Spleen (tissue), 13 donors: ENCODE measurements at places on chromosomes 7 and 10.

DNA sequence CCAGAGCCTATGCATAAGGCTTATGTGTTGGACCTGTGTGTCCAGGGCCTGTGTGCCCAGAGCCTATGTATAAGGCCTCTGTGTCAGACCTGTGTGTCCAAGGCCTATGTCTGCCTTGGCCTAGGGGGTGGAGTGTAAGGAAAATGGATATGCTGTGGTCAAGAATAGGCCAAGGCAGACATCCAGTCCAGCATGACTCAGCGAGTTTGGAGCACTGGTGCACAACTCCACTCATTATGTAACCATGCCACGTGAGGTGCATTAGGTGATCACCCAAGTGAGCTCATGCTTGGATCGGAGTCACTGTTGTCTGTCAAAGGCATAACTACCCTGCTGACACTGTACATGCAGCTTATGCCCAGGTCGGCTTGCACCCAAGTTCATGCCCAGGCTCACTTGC is 238.9 kb downstream of the CACNA2D1 start:
- no peaks in the 10 kb centered on the region for H3K27me3 ChIP-seq
- H3K4me1 ChIP-seq: no peaks in the 10 kb centered on the region
- DNase-seq: no peak
- H3K36me3 ChIP-seq: no peaks in the 10 kb centered on the region

- H3K4me3 ChIP-seq: no peak overlapping the region
- H3K4me1 ChIP-seq: peaks cover 20% of the 10 kb centered on the region
- H3K27me3 ChIP-seq: no peaks in the 10 kb centered on the region
- DNase-seq: no peak
- H3K36me3 ChIP-seq: peaks cover 9% of the 10 kb centered on the region
- H3K27ac ChIP-seq: peak overlapping the region; percentile 11
These were observed 5.2 kb downstream of the IFIT5 start for GRCh38 chr10:89419548-89419947.

DNA sequence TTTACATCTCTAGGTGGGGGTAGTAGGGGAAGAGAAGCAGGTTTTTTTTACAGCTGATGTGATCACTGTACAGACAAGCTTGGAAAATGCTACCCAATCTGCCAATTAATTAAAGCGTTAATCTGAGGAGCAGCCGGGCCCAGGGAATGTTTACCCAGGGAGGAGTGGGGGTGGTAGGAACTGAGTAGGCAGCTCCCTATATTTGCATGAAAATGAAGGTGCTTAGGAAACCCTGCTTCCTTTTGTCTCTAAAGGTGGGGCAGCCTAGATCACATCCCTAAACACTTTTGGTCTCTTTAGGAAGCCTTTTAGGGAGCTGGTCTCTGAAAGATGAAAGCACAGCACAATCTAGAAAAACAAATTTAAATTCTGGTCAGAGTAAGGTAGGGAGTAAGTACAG is 53.0 kb upstream of the NFKB2 start:
- no peaks in the 10 kb centered on the region for H3K36me3 ChIP-seq
- H3K4me3 ChIP-seq: no peak overlapping the region
- no peak for DNase-seq
- H3K4me1 ChIP-seq: no peaks in the 10 kb centered on the region
- no peaks in the 10 kb centered on the region for H3K27me3 ChIP-seq

DNA sequence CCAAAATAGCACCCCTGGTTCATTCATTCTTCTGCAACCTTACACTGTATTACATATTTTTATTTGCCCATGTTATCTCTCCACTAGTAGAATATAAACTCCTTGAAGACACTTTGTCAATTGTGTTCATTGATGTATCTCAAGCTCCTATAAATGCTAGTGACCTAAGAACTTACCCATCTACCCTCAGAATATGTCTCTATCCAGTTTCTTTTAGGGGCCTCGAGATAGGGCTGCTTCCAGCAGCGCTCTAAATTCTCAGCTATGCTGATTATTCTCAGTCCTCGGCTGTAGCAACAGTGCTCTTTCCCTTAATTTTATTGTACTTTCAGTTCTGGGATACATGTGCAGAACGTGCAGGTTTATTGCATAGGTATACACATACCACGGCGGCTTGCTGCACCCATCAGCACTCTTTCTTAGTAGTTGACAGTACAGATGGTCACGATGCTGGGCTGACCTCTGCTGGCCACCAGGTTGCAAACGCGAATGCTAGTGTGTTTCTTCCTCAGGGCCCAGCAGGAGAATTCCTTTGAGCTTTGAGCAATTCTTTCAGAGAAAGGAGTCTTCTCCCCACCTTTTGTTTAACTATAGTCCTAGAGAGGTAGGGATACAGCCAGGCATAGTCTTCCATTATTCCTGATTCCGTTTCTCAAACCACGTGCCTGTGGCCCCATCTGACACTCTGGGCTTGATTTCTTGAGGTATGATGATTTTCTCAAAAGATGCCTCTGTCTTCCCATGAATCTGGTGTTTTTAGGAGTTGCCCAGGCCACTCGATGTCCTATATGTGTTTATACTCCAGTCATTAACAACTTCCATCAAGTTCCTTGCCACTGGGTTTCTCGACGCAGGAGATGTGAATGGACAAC is 49.1 kb upstream of the CDC14C start:
- H3K4me3 ChIP-seq: no peak overlapping the region
- no peak overlapping the region for H3K27ac ChIP-seq
- no peaks in the 10 kb centered on the region for H3K27me3 ChIP-seq
- H3K36me3 ChIP-seq: no peaks in the 10 kb centered on the region

DNA sequence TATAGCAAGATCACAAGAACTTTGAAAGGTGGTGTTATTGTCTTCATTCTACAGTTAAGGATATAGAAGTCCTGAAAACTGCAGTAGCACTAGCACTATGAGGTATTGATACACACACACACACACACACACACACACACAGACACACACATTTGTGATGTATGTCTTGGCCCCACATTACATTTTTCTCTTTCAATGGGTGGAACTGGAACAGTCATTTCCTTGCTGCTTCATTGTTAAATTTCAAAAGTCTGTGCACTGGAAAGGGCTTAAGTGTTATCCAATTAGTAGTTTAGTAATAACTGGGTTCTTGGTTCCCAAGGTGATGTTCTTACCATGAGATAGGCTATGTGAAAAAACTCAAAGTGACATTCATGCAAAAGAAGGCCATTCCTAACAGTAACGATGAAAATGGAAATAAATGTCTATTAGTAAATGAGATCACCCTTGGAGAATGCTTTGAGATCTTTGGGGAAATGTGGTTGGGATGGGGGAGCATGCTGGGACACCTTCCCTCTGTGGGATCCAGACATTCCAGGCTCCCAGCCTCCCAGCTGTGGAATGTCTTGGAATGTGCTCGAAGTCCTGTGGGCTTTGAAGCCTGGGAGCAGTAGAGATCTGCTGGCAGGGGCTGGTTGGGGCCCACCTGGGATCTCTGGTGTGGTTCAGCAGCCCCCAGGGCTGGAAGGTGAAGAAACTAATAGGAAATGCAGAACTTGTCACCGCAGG is 37.4 kb upstream of the CALD1 start:
- no peak overlapping the region for H3K4me3 ChIP-seq
- H3K4me1 ChIP-seq: no peaks in the 10 kb centered on the region
- H3K27me3 ChIP-seq: no peaks in the 10 kb centered on the region
- no peaks in the 10 kb centered on the region for H3K36me3 ChIP-seq
- H3K27ac ChIP-seq: peak overlapping the region; percentile 67

- H3K4me1 ChIP-seq: no peaks in the 10 kb centered on the region
- DNase-seq: no peak
- H3K4me3 ChIP-seq: no peak overlapping the region
- no peaks in the 10 kb centered on the region for H3K36me3 ChIP-seq
- H3K27me3 ChIP-seq: no peaks in the 10 kb centered on the region
These were observed 563.1 kb downstream of the LRMDA start for GRCh38 chr10:75994357-75995040.
